ENCODE measurements at places on chromosomes 2 and 18.
A peak's percentile ranks its signal among the peaks of the same experiment; 100 is the strongest.

- no peak for DNase-seq
These were observed 180.3 kb upstream of the PARD3B start for GRCh38 chr2:204364860-204365535.

- DNase-seq, result no peak
These were observed 305.6 kb upstream of the ZEB2 start for GRCh38 chr2:144825331-144826020.

- DNase-seq, result no peak
These were observed 77.4 kb upstream of the ARHGAP28 start for GRCh38 chr18:6652098-6652497.

DNA sequence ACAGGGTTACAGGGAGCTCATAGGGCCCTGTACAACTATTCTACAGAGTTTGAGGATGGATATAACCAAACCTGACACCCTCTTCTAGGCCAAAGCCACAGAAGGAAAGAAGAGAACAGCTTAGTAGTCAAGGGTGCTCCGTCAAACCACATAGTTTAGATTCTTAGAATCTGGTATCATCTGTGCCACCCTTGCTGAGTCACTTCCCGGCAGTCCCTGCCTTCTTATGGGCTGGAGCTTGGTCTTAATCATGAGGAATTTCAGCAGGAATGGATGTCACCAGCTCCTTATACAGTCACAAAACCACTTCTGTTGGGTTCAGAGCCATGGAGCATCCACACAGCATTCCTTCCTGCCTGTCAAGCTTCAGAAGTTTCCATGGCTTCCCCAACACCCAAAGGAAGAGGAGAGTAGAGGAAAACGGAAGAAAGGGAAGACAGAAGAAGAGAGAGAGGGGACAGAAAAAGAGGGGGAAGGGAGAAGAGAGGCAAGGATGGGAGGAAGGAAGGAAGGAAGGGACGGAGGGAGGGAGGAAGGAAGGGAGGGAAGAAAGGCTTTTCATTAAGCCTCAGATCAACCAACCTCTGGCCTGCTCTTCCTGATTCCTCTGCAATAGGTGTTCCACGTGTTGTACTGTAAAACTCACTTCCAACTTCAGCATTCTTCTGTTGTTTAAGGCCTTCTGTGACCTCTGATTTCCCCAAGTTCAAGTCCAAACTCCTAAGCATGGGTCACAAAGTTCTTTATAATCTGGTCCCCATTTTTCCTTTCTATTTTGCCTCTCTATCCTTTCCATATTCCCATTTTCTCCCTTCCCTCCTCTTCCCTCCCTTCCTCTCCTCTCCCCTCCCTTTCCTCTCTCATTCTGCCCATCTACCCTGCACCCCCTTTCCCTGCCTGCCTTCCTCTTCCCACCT is 246.1 kb upstream of the TNP1 start:
- DNase-seq, result no peak

DNA sequence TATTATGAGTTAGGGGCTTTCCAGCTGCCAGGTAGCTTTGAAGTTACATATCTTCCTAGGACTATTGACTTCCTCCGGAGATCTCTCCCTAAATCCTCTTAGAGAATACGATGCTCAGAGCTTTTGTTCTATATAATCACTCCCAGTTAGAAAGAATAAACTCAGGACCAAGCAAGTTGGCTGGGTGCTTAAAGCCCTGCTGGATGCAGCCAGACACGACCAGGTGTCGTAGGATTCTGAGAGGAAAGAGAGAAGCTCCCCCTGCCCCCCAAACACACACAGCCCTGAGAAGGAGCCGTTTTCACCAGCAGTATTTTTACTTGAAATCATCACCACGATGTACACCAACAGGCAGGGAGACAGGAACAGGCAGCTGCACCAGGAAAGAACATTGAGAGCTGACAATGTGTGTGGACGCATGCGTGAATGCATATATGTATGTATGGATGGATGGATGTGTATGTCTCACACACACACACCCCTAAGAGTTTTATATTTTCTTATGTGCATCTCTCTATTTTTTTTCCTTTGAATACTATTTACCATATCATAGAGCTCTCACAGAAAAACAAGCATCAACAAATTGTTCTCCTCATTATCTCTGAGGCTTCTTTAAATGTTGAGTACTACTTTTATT is 382.6 kb downstream of the EPHA4 start:
- DNase-seq, result no peak

GRCh38 chr18:4106407-4107033 is 348.6 kb downstream of the DLGAP1 start:
- DNase-seq, result peak; percentile 54

GRCh38 chr2:25421289-25421688 is 79.6 kb upstream of the DNMT3A start:
- DNase-seq, result no peak

- no peak for DNase-seq
These were observed 66.7 kb downstream of the TWIST2 start for GRCh38 chr2:238914648-238915015.

DNA sequence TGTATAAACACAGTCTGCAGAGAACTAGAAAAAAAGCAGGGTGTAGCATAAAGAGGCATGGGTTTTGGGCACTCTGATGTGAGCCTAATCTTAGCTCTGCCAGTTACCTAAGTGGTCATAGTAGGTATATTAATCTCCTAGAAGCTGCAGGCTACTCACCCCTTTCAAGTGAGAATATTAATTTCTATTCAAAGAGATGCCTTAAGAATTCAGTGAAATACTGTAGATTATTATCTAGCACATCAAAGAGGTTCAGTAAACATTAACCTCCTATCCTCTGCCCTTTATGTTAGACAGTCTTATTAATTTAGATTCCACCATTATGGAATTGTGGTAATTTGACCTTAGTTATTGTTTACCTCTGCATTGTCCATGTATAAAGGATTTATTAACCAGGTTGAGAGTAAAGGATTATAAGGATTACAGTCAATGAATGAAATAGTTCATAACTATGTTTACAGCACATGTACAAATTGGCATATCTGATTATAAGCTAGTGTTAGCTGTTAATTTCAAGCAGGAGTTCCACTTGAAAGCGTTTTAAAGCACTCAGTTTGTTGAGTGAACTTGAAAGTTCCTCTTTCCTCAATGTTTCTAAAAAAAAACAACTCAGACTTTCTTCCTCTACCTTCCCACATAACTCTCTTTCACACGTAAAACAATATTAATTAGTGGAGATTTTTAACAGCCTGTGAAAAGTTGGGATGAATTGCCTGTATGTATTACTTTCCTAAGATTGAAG is 150.6 kb upstream of the EPC2 start:
- no peak for DNase-seq

- DNase-seq, result no peak
These were observed 187.5 kb downstream of the TWIST2 start for GRCh38 chr2:239035361-239035814.

DNA sequence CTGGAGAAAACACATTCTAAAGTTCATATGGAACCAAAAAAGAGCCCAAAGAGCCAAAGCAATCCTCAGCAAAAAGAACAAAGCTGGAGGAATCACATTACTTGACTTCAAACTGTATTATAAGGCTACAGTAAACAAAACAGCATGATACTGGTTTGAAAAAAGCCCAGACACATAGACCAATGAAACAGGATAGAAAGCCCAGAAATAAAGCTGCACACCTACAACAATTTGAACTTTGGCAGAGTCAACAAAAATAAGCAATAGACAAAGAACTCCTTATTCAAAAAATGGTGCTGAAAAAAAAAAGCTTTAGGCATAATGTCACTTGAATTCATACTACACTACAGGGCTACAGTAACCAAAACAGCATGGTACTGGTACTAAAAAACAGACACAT is 289.6 kb downstream of the NR4A2 start:
- DNase-seq, result no peak

- no peak for DNase-seq
These were observed 731.4 kb upstream of the CHAC2 start for GRCh38 chr2:53036196-53036595.

DNA sequence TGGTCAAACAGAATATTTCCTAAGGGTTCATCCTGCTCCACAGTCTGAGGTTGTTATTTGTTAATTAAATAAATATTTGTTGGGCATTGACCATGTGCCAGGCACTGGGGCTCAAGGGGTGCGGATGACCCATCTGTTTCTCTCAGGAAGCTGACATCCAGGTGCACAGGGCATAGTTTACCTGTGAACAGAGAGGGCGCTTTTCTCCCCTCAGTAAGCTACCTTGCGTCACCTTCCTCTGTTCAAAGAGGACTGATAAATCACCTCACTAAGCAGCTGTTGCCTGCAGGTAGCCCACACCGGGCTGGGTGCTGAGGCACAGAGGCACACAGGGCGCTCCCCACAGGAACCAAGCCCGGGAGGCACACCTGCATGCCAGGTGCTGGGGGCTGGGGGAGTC is 41.6 kb downstream of the SH3RF3 start:
- no peak for DNase-seq

- no peak for DNase-seq
These were observed 237.6 kb downstream of the TDRD15 start for GRCh38 chr2:21361384-21361783.

DNA sequence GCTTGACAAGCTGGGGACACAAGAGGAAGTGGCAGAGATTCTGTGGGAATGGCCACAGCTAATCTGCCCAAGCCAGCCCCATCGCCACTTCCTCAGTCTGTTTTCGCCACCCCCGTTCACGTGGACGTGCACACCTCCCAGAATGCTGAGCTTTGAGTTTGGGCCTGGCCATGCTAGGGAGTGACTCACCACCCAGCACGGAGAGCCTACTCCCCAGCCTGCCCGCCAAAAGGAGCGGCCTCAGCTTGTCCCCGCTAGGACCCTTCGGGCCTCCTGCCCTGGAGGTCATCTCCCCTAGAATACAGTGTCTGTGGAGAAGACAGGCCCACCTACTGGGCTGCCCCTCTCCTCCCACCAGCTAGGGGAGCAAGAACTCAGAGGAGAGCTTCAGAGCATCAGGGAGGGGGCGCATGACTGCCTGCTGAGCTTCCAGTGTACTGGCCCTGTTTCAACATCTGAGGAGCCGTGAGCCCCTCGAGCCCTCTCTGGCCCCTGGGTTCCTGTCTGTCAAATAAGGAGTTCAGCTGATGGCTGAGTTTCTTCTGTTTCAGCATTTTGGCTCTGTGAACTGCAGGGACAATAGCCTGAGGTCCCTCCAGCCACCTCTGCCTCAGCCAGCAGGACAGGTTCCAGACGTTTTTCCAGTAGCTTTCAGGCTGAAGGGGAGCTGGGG is 5.1 kb downstream of the SLC35F6 start:
- DNase-seq, result peak; percentile 80

DNA sequence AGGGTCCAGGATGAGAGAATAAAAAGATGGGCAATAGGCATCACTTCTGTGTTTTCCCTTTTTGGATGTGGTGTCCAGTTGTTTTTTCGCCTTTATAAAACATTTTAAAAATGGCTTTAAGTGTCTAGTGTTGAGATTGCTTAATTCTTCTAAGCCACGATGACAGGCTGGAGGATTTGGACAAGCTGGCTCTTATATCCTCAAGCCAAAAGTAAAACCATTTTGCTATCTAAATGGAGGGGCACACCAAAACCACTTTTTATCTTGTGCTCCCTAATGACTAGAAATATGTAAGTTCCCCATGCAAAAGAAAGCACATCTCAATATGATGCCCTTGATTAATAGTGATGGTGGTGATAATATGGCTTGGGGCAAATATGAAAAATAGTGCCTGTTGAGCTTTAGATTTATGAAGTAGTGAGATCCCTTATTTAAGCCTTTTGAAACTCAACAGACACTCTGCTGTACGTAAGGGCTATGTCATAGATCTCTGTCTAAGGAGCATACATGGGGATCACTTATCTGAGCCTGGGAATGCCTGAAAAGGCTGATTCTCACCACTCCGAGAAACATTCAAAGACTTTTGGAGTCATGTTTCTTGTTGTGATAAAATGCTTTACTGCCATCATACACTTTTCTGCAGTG is 185.5 kb downstream of the KCNS3 start:
- DNase-seq, result no peak

DNA sequence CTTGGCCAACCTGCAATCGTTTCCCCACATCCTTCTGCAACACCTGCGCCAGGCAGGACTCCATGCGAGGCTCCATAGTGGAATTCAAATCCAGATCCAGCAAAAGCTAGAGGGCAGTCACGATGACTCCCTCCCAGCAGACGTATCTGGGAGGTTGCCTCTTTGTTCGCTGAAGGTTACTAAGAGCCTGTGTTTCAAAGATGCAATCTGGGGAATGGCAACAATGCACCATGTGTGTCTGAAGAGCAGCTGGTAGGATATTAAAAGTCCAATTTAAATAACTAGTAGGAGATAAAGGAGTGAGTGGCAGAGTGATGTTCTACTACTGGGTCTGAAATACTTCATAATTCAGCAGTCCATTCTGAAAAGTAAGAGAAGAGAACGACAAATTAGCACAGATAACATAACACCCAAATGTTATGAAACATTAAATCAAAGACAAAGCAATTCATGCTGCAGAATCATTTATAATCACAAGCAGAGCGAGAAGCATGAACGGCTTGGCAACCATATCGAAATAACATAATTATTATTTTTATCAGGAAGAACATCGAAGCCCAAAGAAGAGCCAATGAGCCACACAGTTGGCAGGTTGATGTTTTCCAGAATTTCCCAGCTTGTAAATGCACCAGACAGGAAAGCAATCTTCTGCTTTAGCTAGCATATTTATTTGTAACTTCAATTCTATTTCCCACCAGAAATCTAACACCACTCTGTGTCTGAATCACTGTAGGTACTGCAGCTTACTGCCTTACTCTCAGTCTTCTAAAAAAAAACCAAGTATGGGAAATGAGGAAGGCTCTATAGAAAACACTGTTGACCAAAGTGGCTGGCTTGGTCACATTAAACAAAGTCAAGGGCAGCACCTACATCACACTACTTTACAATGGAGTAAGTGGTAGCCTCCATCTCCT is 43.2 kb downstream of the CLASP1 start:
- DNase-seq, result no peak

DNA sequence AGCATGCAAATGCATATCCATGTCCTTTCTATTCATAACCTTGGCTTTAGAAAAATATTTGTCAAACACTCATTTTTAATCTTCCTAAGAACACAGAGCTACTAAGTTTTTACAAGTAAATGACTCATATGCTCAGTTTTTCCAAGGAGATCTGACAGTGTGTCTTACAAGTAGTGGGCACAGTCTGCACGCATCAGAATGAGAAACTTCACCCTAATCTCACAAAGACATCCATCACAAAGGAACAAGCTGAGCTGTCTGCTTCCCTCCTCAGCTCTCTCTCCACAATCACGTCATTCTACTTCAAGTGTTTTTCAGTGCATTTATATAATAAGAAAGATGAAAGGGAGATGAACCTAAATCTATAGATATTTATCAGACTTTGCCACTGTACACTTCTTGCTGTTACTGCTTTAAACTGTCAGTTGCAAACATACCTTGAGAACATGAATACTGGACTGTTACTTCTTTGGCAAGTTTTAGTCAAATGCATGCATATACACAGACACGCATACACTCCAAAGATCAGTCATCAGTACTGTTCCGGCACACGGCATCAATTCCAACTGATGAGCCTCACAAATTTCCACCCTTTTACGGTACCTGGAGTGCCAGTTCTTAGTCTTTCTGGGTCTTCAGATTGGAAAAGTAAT is 75.7 kb downstream of the RBMS1 start:
- DNase-seq, result no peak

GRCh38 chr18:21960189-21960588 is 209.2 kb upstream of the GATA6 start:
- no peak for DNase-seq

All from occipital lobe (tissue), 3 donors.